Diencephalon (tissue), 1 donor: ENCODE measurements at places on chromosomes 5 and 9. TPM values are rescaled to one million over a fixed set of nuclear protein-coding genes. Genes with fewer than 3 reads are reported as not detected.

TRIM36 gene
- 102 TPM for total RNA-seq

SPATA31E1 gene
- total RNA-seq = not detected

ADGRD2 gene
- total RNA-seq = 0.46 TPM

PCDHGC4 gene
- 91.6 TPM for total RNA-seq

ARID3C gene
- total RNA-seq = 0.69 TPM

SMIM33 gene
- total RNA-seq = not detected

ADRA1B gene
- total RNA-seq = 6.9 TPM

ZDHHC11B gene
- total RNA-seq = 7.6 TPM

C5orf52 gene
- total RNA-seq = not detected

PPP1R26 gene
- 33.0 TPM for total RNA-seq

ATP6V0E1 gene
- total RNA-seq = 45.0 TPM

FAM163B gene
- 11.3 TPM for total RNA-seq

SLC23A1 gene
- 0.69 TPM for total RNA-seq

OR1N1 gene
- not detected for total RNA-seq

CDK5RAP2 gene
- total RNA-seq = 33.9 TPM

NFIB gene
- total RNA-seq = 67.6 TPM

ST8SIA4 gene
- 76.1 TPM for total RNA-seq

NR2F1-AS1 gene
- 82.4 TPM for total RNA-seq

EPB41L4B gene
- 19.8 TPM for total RNA-seq

BSPRY gene
- 0.69 TPM for total RNA-seq

RELL2 gene
- 18.9 TPM for total RNA-seq

NUTM2G gene
- total RNA-seq = not detected

SLCO6A1 gene
- not detected for total RNA-seq

PCDHGB4 gene
- total RNA-seq = 14.8 TPM

GPX8 gene
- total RNA-seq = 4.2 TPM

C1QTNF2 gene
- total RNA-seq = 2.5 TPM

PCDHB10 gene
- total RNA-seq = 22.4 TPM

POLR1E gene
- total RNA-seq = 32.8 TPM

SLC36A3 gene
- not detected for total RNA-seq

PCDH12 gene
- total RNA-seq = 3.2 TPM

HCN1 gene
- total RNA-seq = 13.4 TPM

C7 gene
- 3.9 TPM for total RNA-seq

MAP1B gene
- total RNA-seq = 781 TPM

ISOC1 gene
- total RNA-seq = 53.1 TPM

AUH gene
- 25.1 TPM for total RNA-seq

OR1J2 gene
- not detected for total RNA-seq

HEMGN gene
- 4.2 TPM for total RNA-seq

CDC20B gene
- 1.6 TPM for total RNA-seq

PCDHAC2 gene
- 47.1 TPM for total RNA-seq

WDR55 gene
- total RNA-seq = 13.4 TPM

RC3H2 gene
- 98.5 TPM for total RNA-seq

GPBP1 gene
- total RNA-seq = 133 TPM

BTNL8 gene
- total RNA-seq = not detected

PCYOX1L gene
- total RNA-seq = 13.6 TPM

PCDHGA10 gene
- 15.2 TPM for total RNA-seq

SLC34A3 gene
- total RNA-seq = not detected

SLC34A1 gene
- total RNA-seq = not detected

ADGRV1 gene
- total RNA-seq = 191 TPM

SERF1A gene
- 37.8 TPM for total RNA-seq

AQP7 gene
- total RNA-seq = not detected

ANKRD18B gene
- 5.5 TPM for total RNA-seq

FOXD4L3 gene
- 0.23 TPM for total RNA-seq

CNTNAP3B gene
- 39.7 TPM for total RNA-seq

FOXD4L6 gene
- 0.46 TPM for total RNA-seq

ARHGEF28 gene
- total RNA-seq = 15.0 TPM

SPATA31D4 gene
- total RNA-seq = not detected

PALM2AKAP2 gene
- total RNA-seq = 16.8 TPM
